PC-9 (cell line): ENCODE measurements at places on chromosomes 6 and 20. TPM values are rescaled to one million over a fixed set of nuclear protein-coding genes. Genes with fewer than 3 reads are reported as not detected.

FAM209B gene
- not detected in 2 replicates for total RNA-seq

TRERF1 gene
- 12.3 and 14.5 TPM in 2 replicates for total RNA-seq

PARD6B gene
- 52.2 and 80.3 TPM in 2 replicates for total RNA-seq

CYP21A2 gene
- 0.33 TPM in 1 of 2 replicates, not detected in the other for total RNA-seq

PPIL6 gene
- total RNA-seq = 13.0 and 15.5 TPM in 2 replicates

HLA-DPA1 gene
- not detected in 2 replicates for total RNA-seq

MTHFD1L gene
- total RNA-seq = 53.3 and 65.8 TPM in 2 replicates

LIN28B gene
- not detected in 2 replicates for total RNA-seq

RBL1 gene
- total RNA-seq = 14.6 and 23.0 TPM in 2 replicates

EYA2 gene
- total RNA-seq = not detected in 2 replicates

MMUT gene
- 14.4 and 17.5 TPM in 2 replicates for total RNA-seq

RIMS4 gene
- total RNA-seq = 0.13 and 0.15 TPM in 2 replicates

- no peak overlapping the region for H3K4me3 ChIP-seq
- H3K36me3 ChIP-seq = no peaks in the 10 kb centered on the region
- H3K27ac ChIP-seq = no peak overlapping the region
- no peaks in the 10 kb centered on the region for H3K4me1 ChIP-seq
Measured at GRCh38 chr20:23243791-23244155, 106.8 kb upstream of the NXT1 start.

DNA sequence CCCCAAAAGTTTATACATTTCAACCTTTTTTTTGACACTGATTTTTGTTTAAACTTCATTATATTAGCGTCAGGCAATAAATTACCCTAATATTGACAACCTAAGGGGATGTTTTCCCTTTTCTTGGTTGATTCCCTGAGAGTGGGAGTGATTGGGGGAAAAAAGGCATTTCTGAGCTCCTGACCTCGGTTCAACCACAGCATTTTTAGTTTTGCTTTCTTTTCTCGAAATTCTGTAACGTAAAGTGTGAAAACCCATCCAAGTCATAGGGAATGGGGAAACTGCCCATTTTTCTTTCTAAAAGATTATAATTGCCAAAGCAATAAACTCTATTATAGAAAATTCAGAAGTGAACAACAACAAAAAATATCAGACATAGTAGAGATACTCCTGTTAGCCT, 67.9 kb upstream of the SPACA1 start:
- no peaks in the 10 kb centered on the region for H3K27me3 ChIP-seq
- H3K4me1 ChIP-seq = no peaks in the 10 kb centered on the region
- H3K4me3 ChIP-seq = no peak overlapping the region
- no peaks in the 10 kb centered on the region for H3K36me3 ChIP-seq
- DNase-seq = no peak

- H3K4me3 ChIP-seq = no peak overlapping the region
- H3K27me3 ChIP-seq = no peaks in the 10 kb centered on the region
- H3K27ac ChIP-seq = no peak overlapping the region
- DNase-seq = no peak
- no peaks in the 10 kb centered on the region for H3K36me3 ChIP-seq
Measured at GRCh38 chr6:139768196-139768595, 393.7 kb upstream of the CITED2 start.

DNA sequence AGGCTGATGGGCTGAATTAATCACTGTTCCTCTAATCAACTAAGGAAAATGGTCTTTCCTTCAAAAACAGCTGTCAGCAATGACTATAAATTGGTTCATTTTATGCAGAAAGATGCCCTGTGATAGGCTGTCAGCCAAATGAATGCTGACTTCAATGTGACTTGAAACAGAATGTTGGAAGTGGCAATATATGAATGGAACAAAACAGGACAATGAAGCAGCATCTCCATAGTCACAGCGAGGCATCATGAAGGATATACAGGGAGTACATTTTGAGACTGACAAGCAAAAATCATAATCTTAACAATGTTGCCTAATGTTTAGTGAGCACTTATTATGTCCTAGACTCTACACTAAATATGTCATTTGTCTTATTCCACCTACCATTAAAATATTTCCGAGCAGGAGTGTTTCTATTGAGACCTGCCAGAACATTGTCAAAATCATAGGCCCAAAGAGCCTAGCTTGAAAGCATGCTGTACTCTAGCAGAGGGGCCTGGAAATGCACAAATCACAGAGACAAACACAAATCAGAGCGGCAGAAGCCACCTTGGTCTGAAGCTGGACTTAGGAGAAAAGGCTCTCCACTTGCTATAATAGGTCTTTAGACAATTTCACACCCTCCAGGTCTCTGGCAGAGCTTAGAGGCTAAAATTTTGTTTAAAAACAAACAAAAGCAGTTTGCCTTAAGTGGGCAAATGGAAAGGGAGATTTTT, 63.3 kb downstream of the FAM50B start:
- no peaks in the 10 kb centered on the region for H3K36me3 ChIP-seq
- DNase-seq = no peak
- H3K4me3 ChIP-seq = peak overlapping the region; percentile 49; the same call in 1 of the 2 replicates
- H3K27ac ChIP-seq = peak overlapping the region; percentile 100
- peaks cover 44% of the 10 kb centered on the region for H3K4me1 ChIP-seq
- H3K27me3 ChIP-seq = no peaks in the 10 kb centered on the region

DNA sequence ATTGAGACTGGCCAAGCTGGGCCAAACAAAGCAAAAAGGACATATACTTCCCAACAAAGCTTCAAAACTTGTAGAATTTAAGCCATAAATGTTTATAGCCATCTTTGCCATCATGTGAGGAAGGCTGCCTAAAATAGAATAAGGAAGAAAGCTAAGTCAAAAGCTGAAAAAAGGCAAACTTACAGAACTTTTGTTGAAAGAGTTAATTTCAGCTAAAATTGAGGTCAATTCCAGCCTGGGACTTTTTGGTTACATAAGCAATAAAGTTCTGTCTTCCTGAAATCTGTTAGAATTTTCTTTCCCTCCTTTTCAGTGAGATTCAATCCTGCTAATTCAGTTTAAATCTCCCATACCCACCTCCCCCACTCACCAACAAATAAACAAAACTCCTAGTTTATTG, 227.9 kb upstream of the MARCKS start:
- H3K4me1 ChIP-seq = peaks cover 41% of the 10 kb centered on the region
- H3K27ac ChIP-seq = no peak overlapping the region
- H3K27me3 ChIP-seq = no peaks in the 10 kb centered on the region
- DNase-seq = no peak

- H3K36me3 ChIP-seq = no peaks in the 10 kb centered on the region
- H3K27me3 ChIP-seq = no peaks in the 10 kb centered on the region
- DNase-seq = no peak
- no peak overlapping the region for H3K4me3 ChIP-seq
- no peak overlapping the region for H3K27ac ChIP-seq
Measured at GRCh38 chr6:12173661-12174060, 116.5 kb upstream of the EDN1 start.

DNA sequence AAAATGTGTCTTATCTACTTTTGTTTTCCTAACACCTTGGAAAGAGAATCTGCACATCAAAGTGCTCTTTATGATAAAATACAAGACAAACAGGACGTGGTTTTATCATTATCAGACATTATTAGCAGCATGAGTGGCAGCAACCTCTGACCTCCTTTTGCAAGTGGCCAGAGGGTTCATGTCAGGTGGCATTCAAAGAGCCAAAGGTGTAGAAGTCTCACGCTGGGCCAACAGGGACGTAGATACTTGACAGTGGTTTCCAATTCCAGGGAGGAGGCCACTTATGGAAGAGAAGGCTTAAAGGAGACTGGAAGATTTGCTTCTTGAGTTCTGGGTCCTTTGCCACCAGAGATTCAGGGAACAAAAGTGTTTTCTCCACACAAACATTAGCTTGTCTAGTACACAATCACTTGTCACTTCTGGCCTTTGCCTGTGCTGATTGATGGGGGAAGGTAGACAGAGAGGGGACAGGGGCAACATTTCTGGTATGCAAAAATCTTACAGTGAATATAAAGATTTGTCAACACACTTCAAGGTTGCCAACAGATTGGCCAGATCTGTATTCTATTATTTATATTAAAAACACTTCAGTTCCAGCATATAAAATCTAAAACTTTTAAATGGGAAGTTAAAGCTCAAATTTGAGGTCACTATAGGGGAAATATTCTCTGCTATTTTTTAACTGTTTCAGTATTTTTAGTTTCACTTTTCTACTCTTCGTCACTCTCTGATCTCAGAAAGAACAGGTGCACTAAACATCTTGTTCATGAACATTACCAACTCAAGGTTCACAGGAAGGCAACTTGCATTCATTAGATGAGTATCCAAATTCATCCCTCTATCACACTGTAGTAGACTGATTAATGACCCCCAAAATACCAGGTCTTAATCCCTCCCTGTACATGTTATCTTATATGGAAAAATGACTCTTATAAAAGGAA, 52.1 kb upstream of the FBXO30 start:
- H3K27ac ChIP-seq = no peak overlapping the region
- DNase-seq = no peak
- peaks cover 6% of the 10 kb centered on the region for H3K4me1 ChIP-seq
- H3K27me3 ChIP-seq = no peaks in the 10 kb centered on the region
- H3K4me3 ChIP-seq = no peak overlapping the region

DNA sequence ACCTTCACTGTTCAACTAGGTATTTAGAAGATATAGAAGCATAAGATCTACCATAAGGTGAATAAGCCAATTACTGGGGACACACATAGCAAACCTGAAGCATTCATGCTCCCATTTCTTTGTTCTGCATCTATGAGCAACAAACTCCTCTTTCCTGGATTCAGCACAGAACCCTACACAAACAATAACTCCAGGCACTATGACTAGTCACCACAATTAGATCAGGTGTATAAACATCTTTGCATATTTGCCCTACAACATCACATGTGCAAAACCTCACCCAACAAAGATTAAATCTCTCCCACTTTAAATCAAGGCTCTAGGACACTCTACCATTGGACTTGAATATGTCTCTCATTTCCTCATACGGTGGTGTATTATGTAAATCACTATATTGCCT, 652.3 kb downstream of the EPHA7 start:
- no peaks in the 10 kb centered on the region for H3K4me1 ChIP-seq
- H3K4me3 ChIP-seq = no peak overlapping the region
- no peak overlapping the region for H3K27ac ChIP-seq
- no peaks in the 10 kb centered on the region for H3K36me3 ChIP-seq
- DNase-seq = no peak

DNA sequence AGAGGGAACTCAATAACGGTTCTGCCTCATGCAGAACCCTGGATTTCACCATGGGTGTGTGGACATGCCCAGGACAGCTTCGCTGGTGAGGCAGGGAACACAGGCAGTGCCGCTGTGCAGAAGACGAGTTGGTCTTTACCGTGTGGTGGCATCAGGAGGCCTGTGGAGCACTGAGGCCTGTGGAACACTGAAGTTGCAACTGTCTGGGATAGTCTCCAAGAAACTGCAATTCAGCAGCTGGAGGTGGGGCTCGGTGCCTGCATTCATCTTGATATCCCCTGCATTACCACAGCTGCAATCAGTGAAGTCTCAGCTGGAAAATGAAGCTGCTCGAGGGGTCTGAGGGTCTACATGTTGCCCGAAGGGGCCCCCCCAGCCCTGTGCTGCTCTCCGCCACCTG, 202.4 kb upstream of the CDH4 start:
- no peaks in the 10 kb centered on the region for H3K4me1 ChIP-seq
- no peak for DNase-seq
- no peak overlapping the region for H3K27ac ChIP-seq
- no peaks in the 10 kb centered on the region for H3K36me3 ChIP-seq
- peaks cover 47% of the 10 kb centered on the region for H3K27me3 ChIP-seq

- H3K27ac ChIP-seq = no peak overlapping the region
- H3K4me3 ChIP-seq = no peak overlapping the region
- no peak for DNase-seq
- no peaks in the 10 kb centered on the region for H3K36me3 ChIP-seq
- no peaks in the 10 kb centered on the region for H3K27me3 ChIP-seq
- no peaks in the 10 kb centered on the region for H3K4me1 ChIP-seq
Measured at GRCh38 chr6:67956352-67956751, 678.7 kb upstream of the ADGRB3 start.

GRCh38 chr6:3231247-3232016, 4.0 kb upstream of the TUBB2B start:
- H3K4me1 ChIP-seq = 0 out of 2 replicates have a peak, but pooled peaks cover 4% of the 10 kb centered on the region
- no peak overlapping the region for H3K4me3 ChIP-seq
- DNase-seq = no peak
- H3K27ac ChIP-seq = no peak overlapping the region
- H3K27me3 ChIP-seq = no peaks in the 10 kb centered on the region

DNA sequence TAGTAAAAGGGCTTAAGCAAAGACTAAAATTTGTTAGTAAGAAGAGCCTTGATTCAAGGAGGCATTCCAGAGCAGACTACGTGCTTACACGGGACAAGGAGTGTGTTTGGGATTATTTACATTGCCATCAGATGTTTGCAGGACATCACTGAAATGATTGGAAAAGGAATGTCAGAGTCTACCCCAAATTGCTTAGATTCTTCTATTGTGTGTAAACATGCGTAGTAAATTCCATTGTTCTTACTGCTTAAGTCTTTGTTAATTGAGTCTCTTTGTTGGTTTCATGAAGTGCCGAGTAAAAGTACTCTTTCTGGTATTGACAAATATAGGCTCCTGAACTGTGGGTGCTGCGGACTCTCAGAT, 60.5 kb downstream of the CD83 start:
- H3K4me3 ChIP-seq = no peak overlapping the region
- no peak overlapping the region for H3K27ac ChIP-seq
- DNase-seq = no peak
- H3K36me3 ChIP-seq = no peaks in the 10 kb centered on the region
- no peaks in the 10 kb centered on the region for H3K4me1 ChIP-seq
- H3K27me3 ChIP-seq = no peaks in the 10 kb centered on the region

DNA sequence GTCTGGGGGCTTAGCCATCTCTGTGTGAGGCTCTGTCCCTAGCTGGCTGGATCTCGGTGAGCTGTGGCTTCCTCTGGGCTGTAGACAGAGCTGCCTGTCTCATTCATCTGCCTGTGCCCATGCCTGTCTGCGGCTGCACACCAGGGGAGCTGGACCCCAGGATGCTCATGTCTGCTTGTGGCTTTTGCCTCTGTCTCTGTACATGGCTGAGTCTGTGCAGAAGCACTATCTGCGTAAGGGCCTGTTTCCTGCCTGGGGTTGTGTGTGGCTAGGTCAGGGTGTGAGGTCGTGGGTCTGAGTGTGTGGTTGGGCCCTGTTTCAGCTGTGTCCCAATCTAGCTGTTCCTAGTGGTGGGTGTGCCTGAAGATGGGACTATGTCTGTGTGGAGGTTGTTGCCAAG, 68.2 kb downstream of the CDH22 start:
- no peak for DNase-seq
- H3K27ac ChIP-seq = no peak overlapping the region
- no peaks in the 10 kb centered on the region for H3K36me3 ChIP-seq

GRCh38 chr20:1401451-1401907, 8.6 kb upstream of the FKBP1A start:
- H3K4me1 ChIP-seq = peaks cover 51% of the 10 kb centered on the region
- no peaks in the 10 kb centered on the region for H3K36me3 ChIP-seq
- no peak for DNase-seq

- no peak overlapping the region for H3K4me3 ChIP-seq
- no peaks in the 10 kb centered on the region for H3K36me3 ChIP-seq
- peak; percentile 3 for DNase-seq
- H3K27me3 ChIP-seq = peaks cover 28% of the 10 kb centered on the region
- H3K4me1 ChIP-seq = no peaks in the 10 kb centered on the region
- H3K27ac ChIP-seq = no peak overlapping the region
Measured at GRCh38 chr20:33160681-33161080, 7.3 kb upstream of the BPIFA2 start.
